ENCODE measurements at places on chromosomes 1 and 21.

- peak; percentile 62 for DNase-seq
These were observed 5.4 kb downstream of the MIER1 start for GRCh38 chr1:66929999-66930822.

DNA sequence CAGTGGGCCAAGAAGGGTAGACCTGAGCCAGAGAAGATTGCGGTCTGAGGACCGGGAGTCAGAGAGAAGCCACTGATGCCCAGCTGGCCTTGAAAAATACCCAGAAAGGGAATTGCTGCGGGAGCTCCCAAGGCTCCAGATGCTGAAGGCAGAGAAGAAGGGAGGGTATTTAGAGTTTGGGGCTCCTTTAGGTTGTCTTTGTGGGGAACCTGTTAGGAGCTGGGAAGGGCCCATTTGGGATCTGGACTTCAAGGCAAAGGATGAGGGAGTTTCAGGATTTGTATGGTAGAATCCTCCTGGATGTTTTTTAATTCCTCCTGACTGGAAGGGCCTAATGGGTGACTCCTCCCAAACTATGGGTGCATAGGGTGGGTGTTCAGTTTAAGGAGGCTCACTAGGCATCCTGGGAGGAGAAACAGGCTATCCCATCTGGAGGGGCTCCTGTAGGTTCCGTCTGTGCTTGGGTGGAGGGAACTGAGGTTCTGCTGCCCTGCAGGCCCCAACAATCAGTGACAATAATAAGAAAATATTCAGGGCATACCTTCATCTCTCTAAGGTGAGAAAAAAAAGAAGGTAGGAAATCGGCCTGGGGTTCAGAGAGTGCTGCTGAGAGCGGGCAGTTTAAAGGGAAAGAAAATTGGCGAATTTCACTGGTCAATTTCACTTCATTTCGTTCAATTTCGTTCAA lies 5.1 kb downstream of the FOXD2 start:
- DNase-seq, result no peak

DNA sequence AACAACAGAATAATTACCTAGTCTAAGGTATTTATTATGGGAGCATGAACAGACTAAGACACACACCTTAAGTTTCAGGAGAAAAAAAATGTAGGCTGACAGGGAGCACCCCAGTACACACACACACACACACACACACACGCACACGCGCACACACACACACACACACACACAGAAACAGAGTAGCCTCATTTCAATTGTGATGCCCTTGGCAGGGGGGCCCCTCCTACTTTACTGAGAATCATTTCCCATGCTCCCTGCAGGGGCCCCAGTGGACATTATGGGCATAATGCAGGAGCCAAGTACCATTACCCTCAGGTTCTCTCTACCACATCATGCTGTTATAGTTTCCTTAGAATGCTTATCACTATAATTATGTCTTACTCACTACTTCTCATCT lies 104.9 kb downstream of the CDC7 start:
- no peak for DNase-seq

- no peak for DNase-seq
These were observed 4.1 kb upstream of the CHML start for GRCh38 chr1:241644259-241644658.

GRCh38 chr1:158118713-158119402 lies 61.8 kb upstream of the CD1D start:
- DNase-seq, result no peak

- DNase-seq, result no peak
These were observed 12.4 kb upstream of the PODN start for GRCh38 chr1:53049574-53049967.

- no peak for DNase-seq
These were observed 1.9 kb upstream of the KCNA10 start for GRCh38 chr1:110520827-110521226.

- DNase-seq, result no peak
These were observed 62.1 kb downstream of the USP24 start for GRCh38 chr1:55153031-55153430.
